ENCODE measurements at places on chromosomes 3 and 15.

- DNase-seq, result no peak
These were observed 144.0 kb downstream of the SEMA6D start for GRCh38 chr15:47861111-47861903.

DNA sequence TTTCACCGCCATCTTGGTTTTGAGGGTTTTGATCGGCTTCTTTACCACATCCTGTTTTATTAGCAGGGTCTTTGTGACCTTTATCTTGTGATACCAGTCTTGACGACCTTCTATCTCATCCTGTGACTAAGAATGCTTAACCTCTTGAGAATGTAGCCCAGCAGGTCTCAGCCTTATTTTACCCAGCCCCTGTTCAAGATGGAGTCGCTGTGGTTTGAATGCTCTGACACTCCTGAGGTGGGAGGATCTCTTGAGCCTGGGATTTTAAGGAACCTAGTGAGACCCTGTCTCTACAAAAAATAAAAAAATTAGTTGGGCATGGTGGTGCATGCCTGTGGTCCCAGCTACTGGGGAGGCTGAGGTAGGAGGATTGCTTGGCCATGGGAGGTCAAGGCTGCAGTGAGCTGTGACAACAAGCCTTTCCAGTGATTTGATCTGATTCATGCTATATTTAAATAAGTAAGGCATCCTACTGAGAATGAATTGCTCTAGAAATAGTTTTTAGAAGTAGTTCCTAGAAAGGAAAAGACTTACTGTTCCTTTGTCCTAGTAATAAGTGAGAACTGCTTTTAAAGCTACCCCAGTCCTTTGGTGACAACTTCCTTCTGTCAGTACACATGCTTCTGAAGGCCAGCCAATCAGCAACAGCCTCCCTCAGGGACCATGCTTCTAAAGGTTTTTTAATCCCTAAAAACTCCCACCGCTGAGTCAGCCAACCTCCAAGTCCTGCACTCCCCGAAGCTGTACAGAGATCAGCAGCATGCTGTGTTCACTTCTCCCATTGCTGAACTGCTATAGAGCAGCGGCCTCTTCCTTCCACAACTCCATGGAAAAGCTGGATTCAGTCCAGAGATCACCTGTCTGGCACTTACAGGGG is 9.1 kb upstream of the CEMIP start:
- no peak for DNase-seq

DNA sequence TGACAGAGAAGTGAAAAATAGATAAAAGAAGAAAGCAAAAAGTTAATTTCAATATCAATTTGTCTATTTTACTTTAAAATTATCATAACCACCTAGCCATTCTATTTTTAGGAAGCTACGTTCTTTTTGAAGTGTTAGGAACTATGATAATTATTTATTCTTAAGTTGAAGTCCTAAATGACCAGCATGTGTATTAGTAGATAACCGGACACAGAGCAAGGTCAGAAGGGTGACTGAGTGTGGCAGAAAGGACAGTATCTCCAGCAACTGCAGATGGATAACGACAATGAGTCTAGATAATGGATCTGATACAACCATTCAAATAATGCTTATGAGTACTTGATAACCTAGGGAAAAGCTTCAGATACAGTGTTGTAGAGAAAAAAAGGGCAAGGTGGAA is 198.0 kb downstream of the PDE8A start:
- no peak for DNase-seq

DNA sequence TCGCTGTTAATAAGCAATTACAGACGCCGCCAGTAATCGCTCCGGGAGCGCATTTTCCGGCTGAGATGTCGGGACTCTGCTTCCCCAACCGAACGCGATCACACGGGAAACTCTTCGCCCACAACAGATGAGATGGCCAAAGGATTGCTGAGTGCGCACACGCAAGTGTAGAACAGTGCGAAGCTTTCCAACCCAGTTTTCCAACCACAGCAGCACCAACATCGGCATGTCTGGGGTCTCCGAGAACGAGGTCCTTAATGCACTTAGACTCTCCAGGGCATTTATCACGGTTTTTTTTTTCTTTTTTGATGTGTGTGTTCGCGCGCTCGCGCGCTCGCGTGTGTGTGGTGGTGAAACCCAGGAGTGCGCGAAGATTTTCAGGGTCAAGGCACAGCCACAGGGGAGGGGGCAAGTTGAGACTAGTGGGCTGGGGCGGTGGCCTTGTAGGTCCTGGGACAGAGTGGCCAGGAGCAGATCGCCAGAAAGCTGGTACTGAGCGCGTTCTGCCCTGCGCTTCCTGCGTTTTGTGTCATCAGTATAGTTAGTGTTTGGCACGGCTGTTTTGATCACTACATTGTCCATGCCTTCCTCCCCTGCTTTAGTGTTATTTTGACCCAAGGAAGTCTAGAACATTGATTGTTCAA is 1.8 kb upstream of the EOMES start:
- no peak for DNase-seq

GRCh38 chr3:32018757-32019564 is 37.4 kb downstream of the ZNF860 start:
- no peak for DNase-seq

DNA sequence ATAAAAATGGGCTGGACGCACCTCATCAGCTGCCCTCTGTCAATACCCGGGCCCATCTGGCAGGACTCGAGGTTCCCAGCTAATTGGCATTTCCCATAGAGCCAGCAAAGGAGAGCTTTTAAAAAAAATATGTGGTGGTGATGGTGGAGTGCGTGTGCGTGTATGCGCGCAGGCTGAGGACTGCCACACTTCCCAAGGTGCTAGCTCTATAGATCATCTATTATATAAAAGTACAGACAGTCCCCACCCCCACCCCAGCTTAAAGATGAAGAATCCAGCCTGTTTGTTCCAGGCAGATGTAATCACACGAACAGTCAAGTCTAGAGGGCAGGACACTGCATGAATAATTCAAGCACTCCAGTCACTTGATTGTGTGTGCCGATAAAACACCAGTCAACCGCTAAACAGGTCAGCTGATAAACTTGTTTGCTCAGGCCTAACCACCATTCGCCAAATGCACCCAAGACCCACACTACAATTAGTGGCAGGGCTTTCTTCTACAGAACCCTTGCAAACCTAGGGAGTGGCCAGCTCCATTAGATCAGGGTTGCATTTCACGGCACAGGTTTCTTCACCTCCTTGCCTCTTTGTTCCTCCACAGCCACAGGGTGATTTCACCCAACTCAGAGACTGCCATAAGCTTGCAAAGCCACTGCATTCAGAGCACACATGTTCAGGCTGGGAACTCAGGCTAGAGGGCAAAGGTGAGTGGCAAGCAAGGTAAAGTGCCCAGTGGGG is 5.8 kb downstream of the TLE3 start:
- peak; percentile 38 for DNase-seq

- peak; percentile 28 for DNase-seq
These were observed 3.3 kb upstream of the MTHFS start for GRCh38 chr15:79900087-79900486.

DNA sequence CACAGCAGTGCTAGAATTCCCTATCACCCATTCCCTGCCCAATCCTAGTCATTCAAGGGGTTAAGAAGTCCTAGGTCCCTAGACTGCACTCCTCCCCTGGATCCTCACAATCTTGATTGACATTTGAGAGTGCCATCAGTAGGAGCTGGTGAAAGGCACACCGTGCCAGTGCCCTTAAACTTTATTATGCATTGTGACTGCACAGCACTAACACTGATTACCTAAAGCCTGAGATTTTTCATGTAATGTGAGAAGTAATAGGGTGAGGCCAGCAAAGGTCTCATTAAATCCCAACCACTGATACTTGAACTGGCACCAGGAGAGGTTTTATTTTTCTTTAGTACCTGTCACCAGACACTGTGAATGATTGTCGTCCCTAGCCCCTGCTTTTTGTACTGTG is 16.3 kb downstream of the GXYLT2 start:
- DNase-seq, result no peak

GRCh38 chr3:144687862-144688261 is 716.2 kb downstream of the DIPK2A start:
- no peak for DNase-seq

GRCh38 chr3:134576426-134576825 is 74.4 kb downstream of the KY start:
- DNase-seq, result no peak

- peak; percentile 84 for DNase-seq
These were observed 44.5 kb downstream of the OXNAD1 start for GRCh38 chr3:16309558-16309957.

DNA sequence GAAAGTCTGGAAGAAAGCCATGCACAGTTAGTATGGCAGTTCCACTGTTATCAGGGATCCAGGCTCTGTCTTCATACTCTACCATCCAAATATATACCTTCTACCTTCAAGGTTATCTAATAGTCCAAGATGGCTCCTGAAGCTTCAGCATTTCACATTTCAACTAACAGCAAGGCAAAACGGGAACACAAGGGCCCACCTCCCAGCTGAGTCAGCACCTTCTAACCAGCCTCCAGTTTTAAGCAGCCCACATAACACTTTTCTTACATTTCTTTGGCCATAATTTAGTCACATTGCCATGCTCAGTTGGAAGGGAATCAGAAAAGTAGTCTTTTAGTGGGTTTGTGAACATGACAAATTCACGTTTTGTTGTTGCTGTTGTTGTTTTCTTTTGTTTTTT is 15.4 kb upstream of the MSL2 start:
- DNase-seq, result no peak

DNA sequence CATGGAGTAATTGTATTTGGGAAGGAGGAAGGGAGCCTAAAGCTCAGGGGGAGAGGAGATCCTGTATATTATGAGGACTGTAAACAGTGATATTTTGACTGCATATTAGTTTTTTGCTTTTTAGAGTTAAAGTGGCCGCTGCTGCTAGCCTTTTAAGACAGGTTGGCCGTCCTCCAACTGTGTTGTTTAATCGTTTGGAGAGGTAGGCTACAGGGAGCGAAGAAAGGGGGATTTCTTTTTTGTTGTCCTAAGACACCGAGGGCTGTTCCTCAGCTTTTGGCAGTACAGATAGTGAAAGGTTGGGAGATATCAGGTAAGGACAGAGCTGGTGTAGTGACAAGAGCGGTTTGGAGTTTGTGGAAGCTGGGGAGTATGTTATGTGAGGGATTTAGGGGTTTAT is 38.2 kb upstream of the RNF7 start:
- DNase-seq, result no peak

DNA sequence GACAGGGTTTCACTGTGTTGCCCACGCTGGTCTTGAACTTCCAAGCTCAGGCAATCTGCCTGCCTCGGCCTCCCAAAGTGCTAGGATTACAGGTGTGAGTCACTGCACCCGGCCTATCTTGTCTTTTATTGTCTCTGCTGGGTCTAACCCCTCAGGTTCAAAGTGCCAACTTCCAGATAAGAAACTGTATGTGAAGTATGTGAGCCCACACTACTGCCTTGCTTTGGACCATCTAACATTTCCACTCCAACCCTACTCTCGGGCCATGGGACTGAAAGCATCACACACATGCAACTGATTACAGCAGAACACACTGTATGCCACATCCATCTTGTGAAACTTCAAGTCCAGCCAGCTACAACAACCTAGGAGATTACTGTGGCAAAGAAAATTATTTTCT is 256.1 kb upstream of the VEPH1 start:
- no peak for DNase-seq

DNA sequence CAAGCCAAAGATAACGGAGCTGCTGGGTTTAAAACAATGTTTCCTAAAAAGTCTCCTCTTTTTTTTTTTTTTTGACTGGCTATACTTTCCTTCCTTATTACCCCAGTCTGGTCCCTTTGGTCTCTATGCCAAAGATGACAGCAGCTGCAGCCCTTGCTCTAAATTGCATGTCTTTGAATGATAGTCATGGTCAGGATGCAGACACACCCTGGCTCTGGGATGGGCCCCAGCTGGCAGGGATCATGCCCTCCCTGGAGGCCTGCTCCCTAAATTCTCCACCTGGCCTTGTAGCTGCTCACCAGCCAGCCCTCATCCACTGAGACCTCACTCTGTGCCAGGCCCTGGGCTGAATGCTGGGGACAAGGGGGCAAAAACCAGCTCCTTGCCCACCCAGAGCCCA is 95.8 kb downstream of the MESD start:
- DNase-seq, result no peak

DNA sequence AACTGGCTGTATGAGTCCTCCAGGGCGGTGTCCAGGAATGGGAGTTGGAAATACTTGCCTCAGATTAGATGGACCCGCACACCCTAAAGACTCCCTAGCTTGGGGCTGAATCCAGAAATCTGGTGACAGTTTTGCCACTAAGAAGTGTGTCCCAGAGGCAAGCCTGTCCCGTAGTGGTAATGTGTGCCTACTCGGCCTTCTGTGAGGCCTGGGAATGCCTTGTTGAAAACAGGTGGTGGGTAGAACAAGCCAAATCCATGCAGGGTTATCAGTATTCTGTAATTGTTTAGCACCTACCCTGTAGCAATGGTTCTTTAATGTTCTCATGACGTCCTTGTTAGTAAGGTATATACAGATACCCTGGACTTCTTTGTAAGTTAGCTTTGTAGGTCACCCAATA is 1.6 kb downstream of the C3orf52 start:
- no peak for DNase-seq

DNA sequence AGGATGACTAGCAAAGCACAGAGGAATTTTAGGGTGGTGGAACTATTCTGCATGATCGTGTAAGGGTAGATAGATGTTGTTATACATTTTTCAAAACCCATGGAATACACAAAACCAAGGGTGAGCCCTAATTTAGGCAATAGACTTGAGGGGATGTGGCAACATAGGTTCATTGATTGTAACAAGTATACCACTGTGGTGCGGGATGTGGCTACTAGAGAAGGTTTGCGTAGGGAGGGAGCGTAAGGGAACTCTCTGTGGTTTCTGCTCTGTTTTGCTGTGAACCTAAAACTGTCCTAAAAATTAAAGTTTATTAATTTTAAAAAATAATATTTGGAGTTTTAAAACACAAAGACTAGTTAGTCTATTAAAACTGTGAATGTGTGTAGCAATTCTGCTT is 202.8 kb downstream of the PLCL2 start:
- no peak for DNase-seq

- DNase-seq, result peak; percentile 5
These were observed 10.6 kb upstream of the PCSK6 start for GRCh38 chr15:101499863-101500713.

- DNase-seq, result no peak
These were observed 80.7 kb downstream of the UBR1 start for GRCh38 chr15:43025150-43025549.

DNA sequence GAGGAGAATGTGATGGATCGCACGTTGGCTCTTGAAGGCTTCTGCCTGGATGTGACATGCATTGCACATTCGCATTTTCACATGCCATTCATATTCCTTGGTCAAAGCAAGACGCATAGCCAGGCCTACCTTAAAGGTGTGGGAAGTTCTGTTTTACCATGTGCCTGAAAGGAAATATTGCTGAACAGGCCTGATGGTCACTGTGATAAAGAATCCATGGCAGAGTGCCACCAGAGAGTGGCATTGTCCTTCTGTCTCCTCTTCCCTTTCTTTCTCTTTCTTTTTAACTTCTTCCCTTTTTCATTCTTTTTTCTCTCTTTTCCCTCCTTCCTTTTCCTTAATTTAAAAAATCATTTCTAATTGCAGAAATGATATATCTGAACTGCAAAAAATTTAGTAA is 15.9 kb upstream of the MITF start:
- no peak for DNase-seq

DNA sequence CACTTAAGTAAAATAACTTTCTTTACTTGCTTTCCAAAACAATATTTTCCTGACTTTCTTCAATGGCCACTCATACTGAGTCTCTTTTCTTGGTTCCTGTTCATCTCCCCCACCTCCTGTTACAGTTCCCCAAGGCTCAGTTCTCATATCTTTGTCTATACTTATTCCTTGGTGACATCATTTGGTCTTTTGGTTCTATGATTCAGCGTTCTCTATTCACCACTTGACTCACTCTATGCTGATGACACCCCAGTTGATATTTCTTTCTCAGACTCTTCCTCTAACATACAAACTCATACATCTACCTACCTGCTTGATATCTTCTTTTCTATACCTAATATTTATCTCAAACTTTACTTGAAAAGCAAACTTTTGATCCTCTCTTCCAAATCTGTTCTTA is 85.0 kb upstream of the P3H2 start:
- no peak for DNase-seq
